Ovary (tissue), 10 donors: ENCODE measurements at places on chromosomes 12 and 14. TPM values are rescaled to one million over a fixed set of nuclear protein-coding genes. Genes with fewer than 3 reads are reported as not detected.

GRCh38 chr14:67762051-67762450 is 54.3 kb downstream of the ZFYVE26 start:
- no peak for DNase-seq

- DNase-seq = no peak
These were observed 59.7 kb downstream of the DAO start for GRCh38 chr12:108939594-108939993.

DNA sequence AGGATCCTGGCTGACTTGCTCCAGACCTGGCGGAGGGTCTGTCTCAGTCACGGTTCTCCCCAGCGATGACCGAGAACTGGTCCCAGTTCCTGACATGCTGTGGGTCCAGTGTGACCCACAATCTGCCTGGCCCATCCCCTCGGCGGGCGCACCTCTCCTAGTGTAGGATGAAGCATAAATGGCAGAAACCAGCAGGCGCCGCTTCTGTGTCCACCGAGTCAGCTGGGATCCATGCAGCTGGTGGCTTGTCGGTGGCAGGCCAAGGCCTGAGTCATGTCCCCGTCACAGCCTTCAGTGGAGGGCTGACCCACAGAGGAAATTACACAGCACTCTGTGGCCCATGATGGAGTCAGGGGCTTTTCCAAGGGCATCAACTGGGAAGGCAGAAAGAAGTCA is 38.5 kb downstream of the NFKBIA start:
- DNase-seq = no peak

SCARB1 gene
- 74.9 TPM for total RNA-seq

WDR89 gene
- 6.7 TPM for total RNA-seq

- DNase-seq = no peak
These were observed 7.5 kb upstream of the NPFF start for GRCh38 chr12:53514628-53515290.

GRCh38 chr14:90732139-90732538 is 84.1 kb downstream of the TTC7B start:
- no peak for DNase-seq
